Stimulated activated CD8-positive, alpha-beta memory T cell treated with anti-CD3 and anti-CD28 coated beads, Interleukin-4, amount 100 ng/mL, for 1 hour (primary cell): ENCODE measurements at places on chromosomes 1 and 21.

DNA sequence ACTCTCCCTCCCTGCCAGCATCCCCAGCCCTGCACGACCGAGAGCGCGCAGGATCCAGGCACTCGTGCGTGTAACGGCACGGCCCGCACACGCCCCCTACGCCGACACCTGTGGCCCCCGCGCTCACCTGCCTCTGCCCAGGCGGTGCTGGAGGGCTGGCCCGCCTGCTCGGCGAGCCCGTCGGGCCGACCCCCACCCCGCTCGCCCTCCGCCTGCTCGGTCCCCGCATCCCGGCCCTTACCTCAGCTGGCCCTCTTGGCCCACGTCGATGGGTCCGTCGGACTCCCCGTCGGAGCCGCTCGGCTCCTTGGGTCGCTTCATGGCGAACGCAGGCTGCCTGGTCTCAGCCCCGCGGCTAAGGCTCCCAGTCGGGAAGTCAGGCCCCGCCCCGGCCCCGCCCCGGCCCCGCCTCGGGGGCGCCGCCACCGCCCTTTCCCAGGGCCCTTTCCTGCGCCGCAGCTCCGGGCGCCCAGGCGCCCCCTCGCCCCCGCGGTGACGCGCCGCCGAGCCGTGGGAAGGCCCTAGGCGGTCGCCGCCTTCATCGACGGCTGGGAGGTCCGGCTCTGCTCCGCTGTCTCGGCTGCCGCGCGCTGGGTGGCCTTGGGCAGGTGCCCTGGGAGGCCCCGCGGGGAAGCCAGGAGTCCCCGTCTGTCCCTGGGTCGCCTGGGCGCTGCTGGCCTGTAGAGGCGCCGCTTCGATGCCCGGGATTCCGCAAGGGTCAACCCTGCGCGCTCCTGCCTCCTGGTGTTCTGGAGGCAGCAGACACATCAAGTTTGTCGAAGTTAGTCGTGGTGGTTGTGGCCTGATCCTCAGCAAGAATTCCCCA, at the start of gene HEYL:
Gene HEYL (minus strand): TSS at position 339 of the 826 bp plus-strand sequence. CDS start 18 bp downstream, at position 321.
- peak; percentile 41 for DNase-seq

DNA sequence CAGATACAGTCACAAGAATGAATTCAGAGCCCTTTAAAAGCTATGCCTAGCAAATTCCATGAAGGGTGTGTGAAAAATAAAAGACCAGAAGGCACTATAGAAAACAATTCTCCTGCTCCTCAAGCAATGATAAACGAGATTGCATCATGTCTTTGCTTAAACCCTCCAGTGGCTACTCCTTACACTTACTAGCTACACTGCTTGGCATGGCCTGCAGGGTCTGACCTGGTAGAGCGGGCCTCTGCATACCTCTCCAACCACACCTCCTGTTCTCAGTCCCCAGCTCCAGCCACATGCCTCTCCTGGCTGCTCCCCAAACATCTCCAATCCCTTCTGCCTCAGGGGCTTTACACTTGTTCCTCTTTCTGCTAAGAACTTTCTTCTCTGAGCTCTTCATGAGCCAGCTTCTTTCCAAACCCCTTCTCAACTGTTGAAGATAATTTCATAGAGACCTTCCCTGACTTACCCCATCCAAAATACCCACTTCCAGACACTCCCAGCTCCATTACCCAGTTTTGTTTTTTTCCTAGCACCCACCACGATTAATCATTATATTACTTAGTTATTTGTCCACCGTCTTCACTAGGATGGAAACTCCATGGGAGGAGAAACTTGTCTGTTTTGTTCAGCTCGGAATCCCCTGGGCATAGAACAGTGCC, 11.2 kb upstream of the CREG1 start:
- DNase-seq: no peak

DNA sequence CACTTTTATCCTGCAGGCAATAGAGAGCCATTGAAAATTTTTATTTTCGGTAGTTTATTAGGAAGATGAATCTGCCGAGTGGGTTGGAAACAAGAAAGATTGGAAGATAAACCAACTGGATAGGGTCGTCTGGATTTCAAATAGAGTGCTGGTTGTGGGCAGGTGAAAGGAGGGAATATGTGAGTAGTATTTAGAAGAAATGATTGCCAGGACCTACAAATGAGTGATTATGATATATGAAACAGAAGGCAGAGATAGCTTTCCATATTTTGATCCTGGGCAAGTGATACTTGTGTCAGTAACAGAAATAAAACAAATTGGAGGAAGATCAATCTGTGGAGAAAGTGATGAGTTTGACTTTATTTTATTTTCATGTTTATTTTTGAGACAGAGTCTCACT, 2.5 kb downstream of the CNIH4 start:
- DNase-seq: no peak

DNA sequence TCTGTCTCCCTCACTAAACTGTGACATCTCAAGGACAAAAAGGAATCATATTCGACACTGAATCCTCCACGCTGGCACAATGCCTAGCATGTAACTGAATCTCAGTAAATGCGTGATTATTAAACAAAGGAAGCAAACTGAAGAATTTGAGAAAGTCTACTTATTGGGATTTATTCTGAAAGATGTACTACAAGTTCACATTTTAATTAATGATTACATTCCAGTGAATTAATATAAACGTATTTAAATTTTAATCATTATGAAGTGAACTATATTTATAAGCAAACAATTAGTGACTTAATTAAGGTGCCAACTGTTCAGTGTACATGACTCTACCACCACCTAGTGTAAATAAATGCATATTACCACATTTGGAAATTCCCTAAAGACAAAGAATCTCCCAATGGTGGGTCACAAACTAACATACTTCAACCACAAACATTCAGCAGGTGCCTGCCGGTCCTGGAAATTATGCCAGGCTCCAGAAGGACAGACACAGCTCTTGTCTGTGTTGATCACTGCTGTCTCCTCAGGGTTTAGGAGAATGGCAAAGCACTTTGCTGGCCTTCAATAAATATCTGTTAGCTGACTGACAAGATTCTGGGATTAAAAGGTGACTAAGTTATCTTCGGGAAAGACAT, 56.3 kb downstream of the SMYD3 start:
- DNase-seq: no peak

DNA sequence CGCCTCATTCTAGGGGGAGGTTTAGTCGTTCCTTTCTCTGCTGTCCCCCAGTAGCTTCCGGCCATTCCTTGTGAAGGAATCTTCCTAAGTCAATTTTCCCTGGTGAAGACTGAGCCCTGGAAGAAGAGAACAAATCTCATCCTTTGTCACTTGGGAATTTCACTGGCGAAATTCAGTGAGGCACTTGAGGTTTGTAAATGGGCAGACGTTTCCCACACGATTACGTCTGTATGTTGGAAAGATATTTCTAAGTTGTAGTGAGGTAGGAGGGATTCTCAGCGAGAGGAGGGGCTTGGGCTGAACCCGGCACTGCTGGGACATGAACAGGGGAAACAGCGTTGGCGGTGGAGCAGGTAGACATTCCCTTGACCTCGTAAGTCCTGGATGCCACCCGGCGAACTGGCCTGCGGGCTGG, 47.2 kb downstream of the GALNT2 start:
- DNase-seq: no peak

GRCh38 chr1:97919585-97920261, 1.1 kb downstream of the DPYD start:
- no peak for DNase-seq

DNA sequence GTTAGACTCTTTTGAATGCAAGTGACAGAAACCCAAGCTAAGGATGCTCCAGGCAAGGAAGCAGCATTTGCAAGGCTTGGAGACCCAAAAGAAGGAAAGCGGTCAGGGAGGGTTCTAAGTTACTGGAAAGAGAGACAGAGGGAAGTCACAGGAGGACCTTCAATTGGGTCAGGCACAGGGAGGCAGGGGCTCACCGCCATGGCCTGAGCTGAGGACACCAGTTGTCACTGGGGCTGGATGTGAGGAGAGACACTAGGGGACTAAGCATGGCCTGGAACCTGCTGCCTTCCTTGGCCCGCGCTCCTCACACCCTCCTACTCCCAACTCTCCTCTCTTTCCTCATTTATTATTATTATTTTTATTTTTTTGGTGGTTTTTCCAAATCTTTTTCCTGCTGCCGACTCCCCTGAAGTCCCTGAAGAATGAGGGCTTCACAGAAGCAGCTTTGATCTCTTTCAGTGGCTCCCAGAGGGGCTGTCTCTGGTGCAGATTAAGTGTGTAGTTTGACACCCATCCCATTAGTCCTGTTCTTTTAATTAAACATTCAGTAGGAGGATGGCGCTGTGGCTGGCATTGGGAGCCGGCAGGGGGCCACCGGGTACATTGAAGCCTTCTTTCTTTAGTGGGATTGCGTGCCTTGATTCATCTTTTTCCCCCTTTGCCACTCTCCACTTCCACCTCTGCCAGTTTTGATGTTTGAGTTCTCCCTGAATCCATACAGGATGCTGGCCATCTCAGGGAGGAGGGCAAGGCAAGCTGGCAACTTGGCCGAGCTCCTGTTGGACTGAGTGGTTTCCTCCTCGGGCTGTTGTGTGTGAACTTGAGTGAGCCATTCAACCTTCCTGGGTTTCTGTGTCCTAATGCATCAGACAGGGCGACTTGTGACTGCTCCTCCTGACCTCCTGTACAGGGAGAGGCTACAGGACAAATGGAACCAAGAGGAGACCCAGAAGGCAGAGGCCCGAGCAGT, 59.3 kb downstream of the MDM4 start:
- DNase-seq: no peak

DNA sequence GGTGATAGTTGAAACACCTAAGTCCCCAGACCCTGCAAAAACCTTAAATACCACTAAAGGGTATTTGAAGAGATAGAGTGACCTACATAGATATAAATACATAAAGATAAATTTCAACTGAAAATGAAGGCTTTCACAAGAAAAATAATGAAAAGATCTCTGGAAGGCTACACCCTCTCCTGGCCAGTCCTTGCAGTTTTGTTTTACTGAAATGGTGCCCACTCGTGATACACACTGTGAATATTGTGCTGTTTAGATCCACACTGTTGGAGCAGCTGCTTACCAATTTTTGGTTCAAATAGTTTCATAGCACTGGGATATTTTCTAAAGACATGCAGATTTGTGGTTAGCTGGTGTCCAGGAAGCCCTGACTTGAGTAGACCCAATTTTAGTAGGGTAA, 31.5 kb upstream of the RNF187 start:
- no peak for DNase-seq

DNA sequence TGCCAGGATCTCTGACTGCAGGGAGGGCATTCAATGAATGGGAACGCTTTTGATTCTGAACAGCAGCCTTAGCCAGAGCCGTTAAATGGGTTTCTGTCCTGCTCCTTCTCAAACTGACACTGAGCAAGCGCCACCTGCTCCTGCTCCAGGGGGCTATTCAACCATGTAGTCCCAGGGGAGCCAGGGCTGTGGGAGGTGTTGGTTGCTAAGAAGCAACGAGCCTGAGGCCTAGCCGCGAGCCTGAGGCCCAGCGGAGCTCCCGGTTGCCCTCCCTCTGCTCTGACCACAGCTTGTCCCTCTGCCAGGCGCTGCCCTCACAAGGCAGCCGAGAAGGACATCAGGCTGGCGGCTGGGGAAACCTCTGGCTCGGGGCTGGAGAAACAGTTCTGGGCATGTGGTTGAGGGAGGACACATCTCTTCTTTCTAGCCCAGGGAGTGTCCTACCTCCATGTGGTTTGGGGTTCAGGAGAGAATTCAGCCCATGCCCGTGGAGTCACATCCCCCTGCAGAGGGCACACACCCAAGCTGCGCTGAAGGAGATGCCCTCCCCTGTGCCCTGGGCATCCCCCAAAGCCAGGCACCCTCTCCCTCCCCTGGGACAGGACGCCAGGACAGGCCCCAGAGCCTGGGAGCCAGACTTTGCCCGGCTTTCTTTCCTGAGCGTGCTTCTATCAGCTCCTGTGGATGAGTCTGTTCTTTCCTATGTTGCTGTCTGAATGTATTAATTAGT, 18.0 kb downstream of the PCP4 start:
- DNase-seq: no peak

- DNase-seq: no peak
Observed at GRCh38 chr1:33097762-33098161, 16.8 kb downstream of the AZIN2 start.

DNA sequence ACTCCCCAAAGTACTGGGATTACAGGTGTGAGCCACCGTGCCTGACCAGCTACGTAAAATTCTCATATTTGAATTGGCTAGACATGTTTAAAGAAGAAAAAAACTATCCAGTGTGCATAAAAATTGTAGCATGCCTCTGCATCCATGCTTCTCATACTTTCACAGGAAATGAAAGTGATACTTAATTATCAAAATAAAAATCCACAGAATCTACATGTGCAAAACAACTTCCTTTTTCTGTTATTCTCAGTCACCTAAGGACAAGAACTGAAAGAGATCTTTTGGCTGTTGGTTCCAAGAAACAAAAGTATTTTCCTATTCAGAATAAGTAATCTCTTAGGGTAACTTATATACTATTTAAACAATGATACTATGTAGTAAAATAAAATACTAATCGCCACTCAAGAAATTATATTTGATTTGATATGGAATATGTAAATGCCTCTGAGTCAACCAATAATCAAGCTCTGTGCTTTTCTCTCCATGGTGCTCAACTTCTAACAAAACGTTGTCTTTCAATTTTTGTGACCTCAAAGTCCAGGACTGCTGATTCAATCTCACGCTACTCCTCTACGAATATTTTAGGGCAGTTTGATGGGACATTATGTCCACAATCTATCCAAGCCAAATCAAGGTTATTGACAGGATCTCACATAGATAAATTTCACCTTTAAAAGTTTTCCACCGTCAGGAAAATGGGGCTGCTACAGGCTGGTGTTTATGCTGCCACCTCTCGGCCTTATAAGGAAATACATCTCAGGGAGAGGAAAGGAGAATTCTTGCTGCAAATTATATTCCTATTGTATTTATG, 102.7 kb downstream of the ZNF281 start:
- no peak for DNase-seq

- DNase-seq: no peak
Observed at GRCh38 chr1:210653771-210654170, 325.1 kb downstream of the HHAT start.

GRCh38 chr1:2857521-2857920, 56.0 kb upstream of the TTC34 start:
- no peak for DNase-seq

GRCh38 chr1:3786468-3787348, 9.6 kb downstream of the LRRC47 start:
- no peak for DNase-seq

DNA sequence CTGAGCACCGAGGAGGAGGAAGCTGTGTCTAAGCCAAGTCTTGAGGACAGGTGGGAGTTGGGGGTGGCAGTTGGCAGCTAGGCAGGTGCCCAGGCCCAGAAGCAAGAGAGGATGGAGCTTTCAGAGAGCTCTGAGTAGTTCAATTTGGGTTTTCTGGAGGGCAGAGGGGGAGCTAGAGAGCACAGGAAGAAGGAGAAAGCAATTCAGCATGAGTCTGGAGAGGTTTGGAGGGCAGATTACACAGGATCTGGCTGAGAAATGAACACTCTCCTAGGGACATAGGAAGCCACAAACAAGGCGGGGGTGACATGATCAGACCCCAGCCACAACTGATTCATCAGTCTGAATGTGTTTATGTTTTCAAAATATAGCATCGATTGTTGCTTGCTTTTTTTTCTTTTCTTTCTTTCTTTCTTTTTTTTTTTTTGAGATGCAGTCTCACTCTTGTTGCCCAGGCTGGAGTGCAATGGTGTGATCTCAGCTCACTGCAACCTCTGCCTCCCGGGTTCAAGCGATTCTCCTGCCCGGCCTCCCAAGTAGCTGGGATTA, 23.8 kb downstream of the PTPRF start:
- no peak for DNase-seq
